ENCODE measurements at places on chromosomes 2 and 18.

DNA sequence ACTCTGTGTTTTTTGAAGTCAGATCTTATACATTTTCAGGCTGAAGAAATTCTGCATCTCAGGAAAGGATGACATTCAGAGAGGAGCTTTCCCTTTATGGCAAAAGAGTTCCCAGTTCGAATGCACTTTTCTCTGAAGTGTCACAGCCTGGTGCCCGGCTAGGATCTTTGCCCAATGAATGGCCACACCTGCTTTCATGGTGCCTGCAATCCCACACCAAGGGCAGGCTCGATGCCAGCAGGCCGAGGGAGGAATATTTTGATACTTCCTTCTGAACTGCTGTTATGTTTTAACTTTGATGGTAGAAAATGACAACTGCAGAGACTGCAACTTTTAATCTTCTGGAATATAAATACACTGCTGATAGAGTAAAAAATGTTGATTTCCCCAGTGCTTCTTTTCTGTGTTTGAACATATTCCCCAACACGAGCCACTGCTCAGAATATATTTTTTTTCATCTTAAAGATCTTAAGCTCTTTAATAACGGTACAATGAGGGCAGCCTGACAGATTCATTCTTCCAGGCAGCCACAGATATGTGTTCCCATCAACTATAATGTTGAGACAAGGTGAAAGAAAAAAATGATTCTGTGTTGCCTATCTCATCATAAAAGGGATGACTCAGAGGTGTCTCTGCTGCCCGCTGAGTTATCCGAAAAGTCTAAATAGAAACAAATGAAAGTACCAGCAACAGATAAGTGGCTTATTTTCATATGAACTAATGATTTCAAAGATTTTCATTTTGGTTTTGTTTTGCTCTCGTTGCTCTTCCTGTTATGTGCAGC is 848.5 kb downstream of the DCDC2C start:
- no peak for DNase-seq

- DNase-seq, result no peak
These were observed 264.5 kb downstream of the BCL2 start for GRCh38 chr18:63054901-63055584.

DNA sequence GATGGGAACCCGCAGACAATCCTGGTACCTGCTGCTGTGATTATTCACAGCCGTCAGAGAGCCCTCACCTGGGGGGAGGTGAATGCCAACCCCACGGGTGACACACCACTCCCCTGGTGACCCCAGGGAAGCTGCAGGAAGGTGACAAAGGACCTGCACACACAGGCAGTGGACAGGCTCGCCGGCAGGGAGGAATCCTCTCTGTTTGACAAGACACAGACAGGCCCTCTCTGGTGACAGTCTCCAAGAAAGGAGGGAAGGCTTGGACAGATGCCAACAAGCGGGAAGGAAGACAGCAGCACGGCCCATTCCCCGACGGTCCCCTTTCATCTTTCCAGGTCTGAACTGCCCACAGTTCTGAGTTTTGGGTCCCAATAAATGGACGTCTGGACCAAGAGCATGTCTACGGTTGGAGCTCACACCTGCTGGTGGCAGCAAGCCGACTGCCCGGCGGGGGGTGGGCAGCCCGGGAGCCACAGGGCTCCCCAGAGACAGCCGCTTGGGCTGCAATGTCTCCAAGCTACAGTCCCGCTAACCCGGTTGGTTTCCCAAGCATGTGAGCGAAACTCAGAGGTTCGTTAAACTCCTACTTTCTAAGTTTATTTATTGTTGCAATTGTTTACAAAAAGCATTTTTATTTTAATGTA is 31.8 kb downstream of the HDAC4 start:
- DNase-seq, result no peak

DNA sequence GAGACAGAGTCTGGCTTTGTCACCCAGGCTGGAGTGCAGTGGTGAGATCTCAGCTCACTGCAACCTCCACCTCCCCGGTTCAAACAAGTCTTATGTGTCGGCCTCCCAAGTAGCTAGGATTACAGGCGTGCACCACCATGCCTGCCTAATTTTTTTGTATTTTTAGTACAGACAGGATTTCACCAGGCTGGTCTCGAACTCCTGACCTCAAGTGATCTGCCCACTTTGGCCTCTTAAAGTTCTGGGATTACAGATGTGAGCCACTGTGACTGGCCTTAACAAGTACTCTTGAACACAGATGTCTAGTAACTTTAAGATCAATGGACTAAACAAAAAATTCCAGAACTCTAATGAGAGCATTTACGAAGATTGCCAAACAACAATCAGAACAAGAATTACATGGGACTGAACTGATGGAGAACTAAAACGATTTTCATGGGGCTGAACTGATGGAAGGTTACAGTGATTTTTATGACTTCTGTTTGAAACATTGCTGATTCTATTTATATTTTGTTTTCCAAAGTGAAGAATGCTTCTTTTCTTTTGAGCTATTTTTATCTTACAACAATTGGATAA is 46.5 kb upstream of the ST3GAL5 start:
- no peak for DNase-seq

DNA sequence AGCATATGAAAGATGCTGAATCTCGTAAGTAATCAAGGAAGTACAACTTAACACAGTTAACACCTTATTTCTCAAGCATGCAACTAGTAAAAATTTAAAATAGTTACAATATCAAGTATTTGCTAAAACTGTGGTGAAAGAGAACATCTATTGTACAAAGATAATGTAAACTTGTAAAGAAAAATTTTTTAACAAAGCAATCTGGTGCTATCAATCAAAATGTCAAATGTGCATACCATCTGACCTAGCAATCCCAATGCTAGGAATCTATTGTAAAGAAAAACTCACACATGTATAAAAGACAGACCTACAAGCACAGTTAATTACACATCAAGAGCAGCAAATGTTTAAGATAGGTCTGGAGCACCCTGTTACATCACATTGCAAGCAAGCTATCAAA is 90.1 kb downstream of the SLC66A3 start:
- DNase-seq, result no peak

GRCh38 chr18:61892683-61893308 is at the start of gene RNF152:
TSS of gene RNF152 (minus strand) at chr18:61893007. CDS start at chr18:61816463, 76,544 bp downstream.
- DNase-seq, result peak; percentile 65

DNA sequence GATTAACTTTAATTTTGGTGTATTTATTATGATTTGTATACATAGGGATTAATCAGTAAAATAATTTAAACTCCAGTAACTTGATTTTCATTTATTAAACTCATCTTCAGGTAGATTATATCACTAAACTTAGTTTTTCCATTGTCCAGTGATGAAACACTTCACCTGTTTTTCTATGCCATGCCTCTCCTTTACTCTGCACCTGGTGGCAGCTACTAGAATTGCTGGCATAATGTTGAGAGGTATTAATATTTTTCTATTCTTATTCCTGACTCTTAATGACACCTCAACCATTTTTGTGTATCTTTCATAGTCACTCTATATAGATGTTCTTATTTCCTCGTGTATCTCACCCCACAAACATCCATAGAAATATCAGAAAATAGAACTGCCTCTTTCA is 940.3 kb upstream of the CRIM1 start:
- no peak for DNase-seq

DNA sequence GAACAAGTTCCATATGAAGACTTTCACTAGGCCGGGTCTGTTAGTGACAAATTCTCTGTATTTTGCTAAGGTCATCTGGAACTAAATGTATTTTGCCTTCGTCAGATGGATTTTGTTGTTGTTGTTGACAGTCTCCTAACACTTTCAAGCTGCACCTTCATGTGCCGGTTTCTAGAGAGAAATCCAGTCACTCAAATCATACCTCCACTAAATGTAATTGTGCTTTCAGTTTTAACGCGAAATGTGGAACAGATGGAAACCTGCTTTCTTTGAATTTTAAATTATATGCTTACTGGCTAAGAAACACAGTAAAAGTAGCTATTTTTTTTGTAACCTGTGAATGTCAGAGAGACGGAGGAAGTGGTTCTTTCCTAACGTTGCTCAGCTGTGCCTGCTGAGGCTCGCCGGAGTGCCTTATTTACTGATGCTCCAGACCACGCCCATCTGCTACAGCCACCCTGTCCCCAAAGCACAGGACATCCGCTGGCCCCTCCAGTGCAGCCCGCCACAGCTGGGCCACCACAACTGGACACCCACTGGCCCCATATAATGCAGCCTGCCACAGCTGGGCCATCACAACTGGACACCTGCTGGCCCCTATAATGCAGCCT is 134.7 kb downstream of the PXDN start:
- DNase-seq, result no peak

DNA sequence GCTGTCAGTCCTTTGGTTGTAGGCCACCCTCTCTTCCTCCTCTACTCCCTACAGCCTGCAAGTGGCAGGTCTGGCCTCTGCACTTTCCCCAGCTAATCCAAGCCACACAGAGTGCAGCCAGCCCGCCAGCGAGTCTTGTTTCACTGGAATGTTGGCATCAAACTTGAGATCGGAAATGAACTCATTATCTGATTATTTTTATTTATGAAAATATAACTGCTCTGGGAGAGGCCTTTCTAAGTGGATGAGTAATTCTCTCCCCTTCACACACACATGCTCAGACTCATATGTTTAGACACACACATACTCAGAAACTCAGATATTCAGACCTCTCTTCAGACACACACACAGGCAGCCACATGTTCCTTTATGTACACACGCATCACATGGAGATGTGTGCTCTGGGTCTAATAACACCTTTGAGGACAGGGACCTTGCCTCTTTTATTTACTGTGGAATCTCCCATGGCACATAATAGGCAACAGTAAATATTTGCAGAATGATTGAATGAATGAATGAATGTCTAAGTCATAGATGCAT is 151.3 kb downstream of the ZFP36L2 start:
- no peak for DNase-seq

DNA sequence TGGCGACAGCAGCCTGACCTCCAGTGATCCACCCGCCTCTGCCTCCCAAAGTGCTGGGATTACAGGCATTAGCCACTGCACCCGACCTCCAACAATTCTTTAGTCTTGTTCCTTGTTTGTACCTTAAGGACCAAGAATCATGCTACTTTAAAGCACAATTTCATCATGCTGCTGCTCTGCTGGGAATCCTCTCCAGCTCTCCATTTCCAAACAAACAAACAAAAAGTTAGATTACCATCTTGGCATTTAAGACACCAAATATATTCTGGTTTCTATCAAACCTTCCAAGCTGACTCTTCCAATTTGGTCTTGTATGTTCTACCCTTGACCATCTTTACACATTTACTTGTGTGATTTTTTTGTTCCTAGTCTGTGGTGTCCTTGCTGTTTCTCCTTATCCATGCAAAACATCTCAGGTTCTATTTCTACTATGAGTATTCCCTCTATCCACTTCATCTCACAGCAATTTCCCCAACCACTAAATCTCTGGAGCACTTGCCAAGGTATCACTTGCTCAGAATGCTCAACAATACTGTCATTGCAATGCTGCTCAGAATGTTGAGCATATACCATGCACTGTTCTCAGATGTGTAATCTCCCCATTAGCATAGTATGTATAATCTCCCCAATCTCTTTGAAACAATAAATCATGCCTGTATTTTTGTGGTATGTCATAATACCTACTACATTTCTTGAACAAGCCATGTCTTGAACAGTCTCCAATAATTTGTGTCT is 73.2 kb upstream of the GALNT5 start:
- DNase-seq, result no peak

GRCh38 chr2:23850564-23851256 is 76.2 kb downstream of the ATAD2B start:
- no peak for DNase-seq

GRCh38 chr2:196286821-196287220 is 115.4 kb upstream of the STK17B start:
- no peak for DNase-seq

Measured in left lobe of liver (tissue), 2 donors.